ENCODE measurements at places on chromosomes 2 and 18.

DNA sequence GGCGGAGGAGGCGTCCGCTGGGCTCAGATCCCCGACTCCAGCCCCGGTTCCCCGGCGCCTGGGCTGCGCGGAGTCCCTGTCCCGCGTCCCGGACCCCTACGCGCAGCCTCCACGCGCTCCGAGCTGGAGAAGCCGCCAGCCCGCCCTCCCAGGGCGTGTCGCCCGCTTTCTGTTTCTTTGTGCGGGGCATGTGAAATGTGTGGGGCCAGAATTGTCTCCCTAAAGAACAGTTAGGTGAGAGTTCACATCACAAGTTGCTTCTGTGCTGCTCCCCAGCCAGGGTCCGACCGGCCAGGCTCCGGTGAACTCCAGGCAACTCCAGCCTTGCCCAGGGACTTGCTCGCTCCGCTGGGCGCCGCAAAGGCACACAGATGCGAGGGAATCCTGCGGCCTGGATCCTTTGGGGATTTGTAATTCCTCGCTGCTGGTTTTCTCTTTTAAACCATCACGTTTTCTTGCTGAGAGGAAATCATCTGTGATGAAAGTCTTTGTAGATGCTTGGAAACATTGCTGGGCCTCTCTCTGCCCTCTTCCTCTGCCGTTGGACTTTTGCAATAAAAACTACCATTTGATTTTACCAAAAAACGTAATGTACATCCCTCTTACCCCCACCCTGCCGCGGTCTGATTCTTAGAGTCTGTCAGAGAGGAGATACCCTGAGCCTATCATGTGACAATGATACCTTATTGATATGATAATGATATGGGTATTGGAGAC lies 631 bp downstream of the GYPC start:
- peak; percentile 20 for DNase-seq

GRCh38 chr2:142048581-142048980 lies 82.2 kb downstream of the LRP1B start:
- DNase-seq, result no peak

DNA sequence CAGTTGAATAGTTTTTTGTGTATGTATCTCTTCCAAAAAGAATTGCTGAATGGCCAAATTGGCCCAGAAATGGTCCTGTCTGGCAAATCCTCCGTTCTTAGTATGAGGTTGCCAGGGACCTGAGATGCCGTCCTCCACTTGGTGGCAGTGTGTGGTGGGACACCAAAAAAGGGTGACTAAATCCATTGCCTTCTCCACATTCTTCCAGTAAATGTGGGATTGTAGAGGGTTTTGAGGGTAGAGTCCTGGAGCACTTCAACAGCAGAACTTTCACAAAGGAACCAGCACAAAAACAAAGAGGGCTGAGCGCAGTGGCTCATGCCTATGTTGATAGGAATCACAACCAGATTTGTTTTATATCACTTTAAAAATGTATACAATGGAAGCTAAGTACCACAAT lies 199.9 kb downstream of the BCL2 start:
- DNase-seq, result no peak

- no peak for DNase-seq
These were observed 1.6 kb upstream of the MAP2 start for GRCh38 chr2:209422191-209422754.

DNA sequence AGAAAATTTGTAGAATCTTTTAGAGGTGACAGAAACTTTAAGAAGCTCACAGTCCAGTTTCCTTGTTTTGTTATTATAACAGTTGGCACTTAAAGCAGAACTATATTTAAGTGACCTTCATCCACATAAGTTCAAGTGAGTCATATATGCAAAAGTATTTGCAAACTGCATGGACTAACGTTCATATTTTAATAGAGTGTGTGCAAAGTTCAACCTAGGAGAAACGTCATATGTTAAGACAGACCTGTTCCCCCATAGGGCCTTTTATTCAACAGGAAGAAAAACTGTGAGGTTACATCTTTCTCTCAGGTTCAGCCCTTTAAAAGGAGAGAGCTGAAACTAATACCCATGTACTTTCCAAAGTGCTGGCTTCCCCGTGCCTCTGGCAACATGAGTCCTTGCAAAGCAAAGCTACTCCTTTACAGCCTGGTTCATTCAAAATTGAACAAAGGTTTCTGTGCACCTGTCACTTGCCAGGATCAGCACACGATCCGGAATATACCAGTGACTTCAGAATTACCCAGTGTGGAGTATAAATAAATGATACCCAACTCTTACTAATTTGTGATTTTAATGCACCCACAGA lies 280.0 kb upstream of the RAB12 start:
- DNase-seq, result no peak

GRCh38 chr2:43522177-43522576 lies 73.7 kb downstream of the THADA start:
- no peak for DNase-seq

GRCh38 chr2:65831509-65831908 lies 399.1 kb upstream of the SPRED2 start:
- DNase-seq, result no peak

DNA sequence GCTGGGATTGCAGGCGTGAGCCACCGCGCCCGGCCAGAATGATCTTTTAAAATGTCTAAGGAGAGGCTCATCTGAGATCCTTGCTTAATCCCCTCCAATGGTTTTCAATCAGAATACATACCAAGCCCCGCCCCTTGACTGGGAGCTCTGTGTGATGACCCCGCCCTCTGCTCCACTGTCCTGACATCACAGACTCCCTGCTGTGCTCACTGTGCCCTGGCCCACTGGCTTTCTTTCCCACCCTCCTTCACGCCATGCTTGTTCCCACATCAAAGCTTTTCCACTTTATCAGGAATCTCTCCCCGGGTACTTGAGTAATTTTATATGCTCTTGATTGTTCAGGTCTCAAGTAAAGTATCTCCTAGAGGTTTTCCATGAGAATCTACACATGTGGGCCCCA lies 762.3 kb upstream of the ID2 start:
- DNase-seq, result no peak

GRCh38 chr2:231583982-231584381 lies 8.7 kb upstream of the TEX44 start:
- DNase-seq, result no peak

DNA sequence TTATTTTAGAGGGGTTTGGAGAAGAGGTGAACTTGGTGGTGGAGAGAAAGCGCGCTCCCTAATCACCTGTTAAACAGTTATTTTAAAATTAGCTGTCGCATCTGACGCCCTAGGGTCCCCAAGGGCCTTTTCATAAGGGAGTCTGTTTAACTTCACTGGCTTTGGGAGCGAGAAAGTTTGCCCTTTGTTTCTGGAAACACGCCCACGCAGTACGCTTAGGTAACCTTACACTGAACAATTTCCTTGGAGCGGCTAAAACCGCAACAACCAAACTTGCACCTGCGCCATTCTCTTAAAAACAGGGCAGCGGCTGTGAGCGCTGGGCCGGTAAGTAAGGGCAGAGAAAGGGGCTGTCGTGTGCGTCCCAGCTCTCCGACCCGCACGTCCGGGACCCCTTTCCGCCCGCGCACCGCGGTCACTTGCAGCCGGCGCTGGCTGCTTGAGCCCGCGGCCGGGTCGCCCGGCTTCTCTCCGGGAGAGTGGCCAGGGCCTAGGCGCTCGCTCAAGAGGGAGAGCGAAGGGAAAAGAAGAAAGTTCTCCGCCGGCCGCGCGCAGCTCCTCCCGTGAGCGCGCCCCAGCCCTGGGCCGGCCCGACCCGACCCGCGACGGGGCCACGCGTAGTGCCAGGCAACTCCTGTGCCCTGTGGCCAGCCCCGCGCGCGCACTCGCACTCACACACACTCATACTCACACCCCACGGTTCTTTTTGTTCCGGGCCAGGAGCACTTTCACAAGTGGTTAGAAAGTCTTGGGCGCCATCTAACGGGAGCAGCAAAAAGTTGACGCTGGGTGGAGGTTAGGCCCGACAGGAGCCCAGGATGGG lies 19.2 kb downstream of the POU3F3 start:
- DNase-seq, result no peak

GRCh38 chr2:43538034-43538670 lies 57.7 kb downstream of the THADA start:
- DNase-seq, result no peak

DNA sequence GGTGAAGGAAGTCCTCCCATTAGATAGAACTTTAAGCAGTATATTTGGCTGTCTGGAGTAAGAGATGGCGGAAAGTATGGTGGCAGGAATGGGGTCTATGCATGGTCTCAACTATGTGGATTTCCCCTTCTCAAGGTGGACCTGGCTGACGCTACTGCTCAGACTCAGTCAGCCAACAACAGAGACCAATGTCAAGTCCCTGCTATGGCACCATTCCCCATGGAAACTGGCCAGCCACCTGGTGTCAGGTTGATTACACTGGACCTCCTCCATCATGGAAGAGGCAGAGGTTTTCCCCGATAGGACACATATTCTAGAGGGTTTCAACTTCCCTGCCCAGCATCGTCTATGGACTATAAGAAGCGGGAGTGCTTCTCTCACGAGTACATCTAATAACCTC lies 8.6 kb upstream of the FAHD2A start:
- no peak for DNase-seq

GRCh38 chr2:171271971-171272436 lies 111.3 kb upstream of the TLK1 start:
- no peak for DNase-seq

- DNase-seq, result no peak
These were observed 27.1 kb upstream of the SSB start for GRCh38 chr2:169771612-169772011.

GRCh38 chr18:36128530-36128870 lies 640 bp downstream of the SLC39A6 start:
- DNase-seq, result no peak

DNA sequence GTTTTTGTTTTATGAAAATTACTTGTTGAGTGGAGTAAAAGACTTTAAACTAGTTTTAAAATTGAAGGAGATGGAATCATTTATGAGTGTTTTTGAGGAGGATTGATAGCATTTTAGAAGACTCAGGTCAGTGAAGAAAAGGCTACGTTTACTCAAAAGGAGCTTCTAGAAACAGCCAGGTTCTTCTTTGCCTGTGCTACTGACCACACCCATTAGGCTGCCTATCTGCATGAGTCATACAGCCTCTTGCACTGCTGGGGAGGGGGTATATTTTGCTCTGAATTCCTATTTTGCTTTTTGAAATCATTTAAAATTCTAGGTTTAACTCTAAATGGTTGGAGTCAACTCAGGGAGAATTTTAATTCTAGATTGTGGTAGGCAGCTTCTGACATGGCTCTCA lies 22.3 kb downstream of the EFEMP1 start:
- DNase-seq, result no peak

DNA sequence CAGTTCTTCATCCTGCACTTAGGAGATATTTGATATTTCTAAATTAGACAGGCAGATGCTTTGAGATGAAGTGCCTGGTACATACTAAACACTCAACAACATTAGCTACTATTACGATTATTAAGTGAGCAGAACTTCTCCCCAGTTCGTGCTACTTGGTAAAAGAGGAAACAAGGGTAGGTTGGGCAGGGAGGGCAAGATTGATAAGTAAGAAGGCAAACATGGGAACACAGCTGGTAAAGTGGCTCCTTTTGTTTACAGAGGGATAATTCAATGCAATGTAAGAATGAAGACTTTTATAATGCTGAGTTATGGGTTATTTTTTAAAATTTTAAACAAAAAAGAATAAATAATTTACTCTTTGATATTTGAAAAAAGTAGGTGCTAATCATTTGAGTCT lies 15.9 kb upstream of the WIPF1 start:
- DNase-seq, result no peak

GRCh38 chr2:109284826-109285225 lies 155.8 kb downstream of the SH3RF3 start:
- no peak for DNase-seq

DNA sequence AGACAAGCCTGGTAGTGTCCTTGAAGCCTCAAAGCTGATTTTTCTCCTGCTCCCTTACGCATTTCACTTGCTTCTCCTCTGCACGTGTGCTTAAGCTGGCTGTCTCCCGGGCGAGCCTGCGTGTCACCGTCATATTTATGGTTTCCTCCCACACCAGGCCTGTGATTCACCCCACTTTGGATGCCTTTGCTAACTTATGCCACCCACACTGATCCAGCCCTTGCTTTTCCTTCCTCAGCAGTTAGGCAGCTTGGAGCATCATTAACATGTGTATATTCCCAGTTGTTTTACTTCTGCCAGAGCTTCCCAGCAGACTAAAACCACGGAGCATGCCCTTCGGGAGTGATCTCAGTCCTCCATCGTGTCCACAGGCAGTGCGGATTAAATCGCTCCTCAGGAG lies 2.2 kb downstream of the ST3GAL5 start:
- no peak for DNase-seq

DNA sequence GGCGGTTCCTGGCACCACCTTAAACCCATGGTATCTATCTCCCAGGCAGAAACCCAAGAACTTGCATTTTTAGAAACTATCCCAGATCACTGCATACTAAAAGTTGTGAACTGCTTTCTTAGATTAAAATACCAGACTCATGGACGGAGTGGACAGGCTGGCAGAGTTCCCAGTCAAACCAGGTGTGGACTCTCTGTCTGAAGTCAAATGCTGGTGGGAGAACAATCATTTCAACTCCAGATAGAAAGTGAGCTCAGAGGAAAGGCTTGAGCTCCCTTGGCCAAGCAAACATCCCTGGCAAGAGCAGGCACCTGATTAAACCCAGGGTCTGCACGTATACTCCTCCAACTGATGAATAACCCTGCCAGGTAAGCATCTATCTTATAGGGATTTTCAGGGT lies 19.5 kb downstream of the NXPH2 start:
- DNase-seq, result no peak

- DNase-seq, result no peak
These were observed 87.3 kb downstream of the CBLN2 start for GRCh38 chr18:72456802-72457201.

DNA sequence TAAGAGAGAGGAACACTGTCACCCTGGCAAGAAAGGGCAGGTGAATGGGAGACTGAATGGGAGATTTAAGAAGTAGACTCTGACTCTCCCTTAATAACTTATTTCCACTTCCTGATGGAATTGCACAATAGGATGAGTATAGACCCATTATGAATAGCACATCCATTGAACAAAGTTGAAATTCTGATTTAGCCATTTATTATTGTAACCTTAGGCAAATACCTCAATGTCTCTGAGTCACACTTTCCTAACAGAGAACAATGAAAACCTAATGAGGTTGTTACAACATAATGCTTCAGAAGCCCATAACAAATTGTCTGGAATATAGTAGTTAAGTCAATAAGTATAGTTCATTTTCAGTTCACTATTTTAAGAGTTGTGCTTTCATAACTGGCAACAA lies 78.9 kb downstream of the NRXN1 start:
- DNase-seq, result no peak

GRCh38 chr2:59694176-59694575 lies 859.3 kb downstream of the BCL11A start:
- DNase-seq, result no peak

DNA sequence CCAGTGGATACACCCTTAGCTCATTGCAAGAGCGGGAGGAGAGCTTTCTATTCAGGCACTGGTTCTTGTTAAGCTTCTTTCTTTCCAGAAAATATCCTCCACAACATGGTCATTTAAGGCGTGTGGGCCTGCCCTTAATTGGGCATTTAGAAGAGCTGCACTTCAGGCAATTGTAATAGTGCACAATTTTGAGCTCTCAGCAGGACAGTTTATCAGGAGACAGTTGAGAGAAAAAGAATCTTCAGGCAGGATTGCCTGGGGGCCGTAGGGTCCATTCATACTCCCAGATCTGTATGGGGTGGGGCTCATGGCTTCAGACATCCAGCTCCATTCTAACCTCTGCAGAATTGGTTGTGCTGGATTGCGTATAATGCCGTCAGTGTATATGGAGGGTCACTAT lies 6.0 kb upstream of the EPC2 start:
- no peak for DNase-seq

- DNase-seq, result no peak
These were observed 110.9 kb downstream of the NAB1 start for GRCh38 chr2:190759749-190760213.

- DNase-seq, result no peak
These were observed 625.2 kb downstream of the CPS1 start for GRCh38 chr2:211181626-211182025.

- no peak for DNase-seq
These were observed 364.3 kb downstream of the PLCL1 start for GRCh38 chr2:198168651-198169050.
